KBM-7 (cell line): ENCODE measurements at places on chromosomes 4 and X.

DNA sequence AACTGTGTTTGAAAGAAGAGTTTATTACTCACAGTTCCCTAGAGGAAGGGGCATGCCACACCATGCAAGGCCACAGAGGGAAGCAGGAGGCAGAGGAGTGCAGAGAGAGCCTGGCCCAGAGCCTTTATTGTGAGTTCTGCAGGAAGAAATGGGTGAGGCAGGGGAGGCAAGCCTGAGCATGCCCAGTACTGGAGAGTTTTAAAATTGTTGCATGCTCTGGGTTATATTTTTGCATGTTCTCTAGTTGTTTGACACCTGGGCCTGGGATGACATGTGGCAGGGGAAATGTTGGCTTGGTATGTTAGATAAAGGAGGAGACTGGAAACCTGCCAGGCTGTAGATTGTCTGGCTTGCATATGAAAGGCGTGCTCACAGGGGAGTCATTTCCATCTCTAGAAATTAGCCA, 19.7 kb upstream of the CRMP1 start:
- DNase-seq, result peak; percentile 16

DNA sequence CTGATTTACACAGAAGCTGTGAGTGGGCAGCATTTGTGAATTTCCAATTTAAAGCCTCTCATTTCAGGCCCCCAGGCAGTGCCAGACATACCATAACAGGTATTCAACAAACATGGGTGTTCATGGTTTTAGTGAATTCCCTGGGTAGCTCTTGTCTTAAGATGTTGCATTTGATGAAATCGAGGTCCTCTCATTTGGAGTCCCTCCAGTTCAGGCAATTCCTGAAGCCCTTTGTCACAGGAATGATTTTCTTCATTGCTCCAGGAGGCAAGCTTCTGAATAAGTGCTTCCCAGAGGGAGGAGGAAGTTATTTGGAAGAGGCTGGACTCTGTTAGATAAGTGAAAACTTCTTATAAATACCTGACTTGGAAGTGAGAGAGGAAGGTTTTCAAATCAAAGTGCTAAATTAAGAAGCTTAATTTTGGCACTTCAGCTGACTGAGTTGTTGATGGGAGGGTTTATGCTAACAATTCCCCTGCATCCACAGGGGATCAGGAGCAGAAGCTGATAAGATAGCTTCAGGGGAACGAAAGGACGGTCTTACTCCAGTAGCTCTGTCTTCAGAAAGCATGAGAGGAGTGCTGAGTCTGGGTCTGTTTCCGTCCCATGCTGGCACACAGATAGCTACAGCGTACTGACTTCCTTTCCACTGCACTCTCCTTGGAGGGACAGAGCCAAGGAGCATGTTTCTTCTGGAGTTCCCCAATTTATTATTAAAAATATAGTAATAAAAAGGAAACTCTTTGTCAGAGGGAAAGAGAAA, 543.1 kb downstream of the GBA3 start:
- no peak for DNase-seq

GRCh38 chrX:111917591-111917990, 41.6 kb downstream of the TRPC5OS start:
- DNase-seq, result no peak

- no peak for DNase-seq
Measured at GRCh38 chr4:64095398-64095797, 313.9 kb downstream of the TECRL start.

GRCh38 chrX:21944136-21944615, 3.7 kb downstream of the SMS start:
- DNase-seq, result no peak

- DNase-seq, result no peak
Measured at GRCh38 chr4:38717604-38718003, 53.6 kb downstream of the KLF3 start.

DNA sequence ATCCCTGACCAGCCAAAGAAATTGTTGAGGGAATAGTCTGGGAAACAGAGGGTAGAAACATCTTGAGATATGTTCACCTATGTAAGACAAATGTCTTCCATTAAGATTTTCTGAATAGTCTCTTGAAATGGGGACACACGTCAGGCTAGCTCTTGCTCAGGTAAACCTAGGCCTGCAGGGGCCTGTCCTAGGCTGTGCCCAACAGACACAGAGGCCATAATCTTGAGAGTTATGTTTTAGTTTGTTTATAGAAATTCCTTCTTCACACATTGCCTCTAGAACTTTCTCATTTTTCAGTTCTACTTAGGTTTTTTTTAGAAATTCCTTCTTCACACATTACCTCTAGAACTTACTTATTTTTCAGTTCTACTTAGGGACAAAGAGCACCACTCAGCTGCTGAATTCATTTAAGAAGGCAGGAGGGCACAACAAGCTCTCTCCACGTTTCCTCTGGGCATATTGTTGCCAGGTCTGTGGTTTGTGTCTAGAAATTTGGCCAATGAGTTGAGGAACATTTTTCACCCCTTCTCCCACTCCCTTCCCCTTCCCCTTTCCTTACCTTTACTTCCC, 94.9 kb downstream of the ARHGAP24 start:
- no peak for DNase-seq

GRCh38 chr4:11904846-11905739, 476.4 kb upstream of the HS3ST1 start:
- DNase-seq, result no peak

DNA sequence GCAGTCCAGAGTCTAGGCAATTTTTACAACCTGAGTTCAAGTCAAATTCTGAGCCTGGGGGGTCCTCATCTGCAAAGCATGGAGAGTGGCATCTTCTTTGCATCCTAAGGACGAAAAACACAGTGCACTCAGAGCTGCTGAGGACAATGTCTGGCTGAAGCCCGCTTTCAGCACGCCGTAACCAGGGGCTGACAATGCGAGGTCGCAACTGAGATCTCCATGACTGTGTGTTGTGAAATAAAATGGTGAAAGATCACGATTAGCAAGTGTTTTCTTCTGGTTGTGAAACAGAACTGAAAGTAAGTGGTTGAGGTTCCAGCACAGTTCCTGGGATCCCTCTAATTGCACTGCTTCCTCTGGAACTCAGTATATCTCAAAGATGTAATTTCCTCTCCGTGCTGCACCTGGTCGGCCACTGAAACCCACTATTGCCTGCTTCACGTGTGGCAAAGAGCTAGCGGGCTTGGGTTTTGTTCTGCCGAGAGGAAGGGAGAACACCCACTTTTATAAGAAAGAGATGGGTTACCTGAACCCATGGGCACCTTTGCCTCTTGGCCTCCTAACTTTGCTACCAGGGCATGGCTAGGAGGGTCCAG, 7.7 kb upstream of the F11 start:
- DNase-seq, result no peak

DNA sequence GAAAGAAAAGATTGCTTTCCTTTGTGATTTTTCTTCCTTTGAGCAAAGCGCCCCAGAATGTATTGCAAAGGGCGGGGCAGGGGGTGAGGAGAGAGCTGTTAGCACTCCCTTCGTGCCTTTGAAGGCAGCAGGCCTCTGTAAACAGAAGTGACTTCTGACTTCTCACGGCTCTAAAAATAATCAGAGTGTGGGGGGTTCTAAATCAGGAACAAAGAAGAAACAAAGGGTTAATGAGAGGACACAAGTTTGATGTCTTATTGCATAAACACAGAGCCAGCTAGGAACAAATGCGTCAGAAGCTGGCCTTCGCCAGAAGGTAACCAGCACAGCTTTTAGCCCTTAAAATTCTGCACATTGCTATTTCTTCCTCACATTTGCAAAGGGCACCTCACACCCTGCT, 626.2 kb downstream of the MID1IP1 start:
- DNase-seq, result no peak

- no peak for DNase-seq
Measured at GRCh38 chrX:149937871-149938426, 342 bp downstream of the EOLA2 start.

DNA sequence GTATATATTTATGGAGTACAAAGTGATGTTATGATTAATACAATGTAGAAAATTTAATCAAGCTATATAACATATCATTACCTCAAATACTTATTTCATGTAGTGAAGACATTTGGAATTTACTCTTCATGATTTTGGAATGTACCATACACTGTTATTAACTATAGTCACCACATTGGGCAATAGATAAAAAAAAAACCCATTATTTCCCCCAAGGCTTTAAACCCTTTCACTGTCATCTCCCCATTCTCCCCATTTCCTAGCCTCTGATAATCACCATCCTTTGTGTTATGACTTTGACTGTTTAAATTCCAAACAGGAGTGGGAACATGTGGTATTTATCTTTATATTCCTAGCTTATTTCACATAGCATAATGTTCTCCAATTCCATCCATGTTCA, 2189.1 kb upstream of the AGA start:
- no peak for DNase-seq
